MCF 10A (cell line): ENCODE measurements at places on chromosomes 3 and 15. TPM values are rescaled to one million over a fixed set of nuclear protein-coding genes. Genes with fewer than 3 reads are reported as not detected.
A peak's percentile ranks its signal among the peaks of the same experiment; 100 is the strongest.

The EPHB1 gene
- not detected in 2 replicates for total RNA-seq

The DNAJC17 gene
- total RNA-seq, result 55.1 and 58.1 TPM in 2 replicates

- H3K27ac ChIP-seq, result no peak overlapping the region
- DNase-seq, result no peak
- no peak overlapping the region for H3K4me3 ChIP-seq
- H3K4me1 ChIP-seq, result no peaks in the 10 kb centered on the region
These were observed 51.2 kb downstream of the SETD5 start for GRCh38 chr3:9448643-9449042.

- H3K4me1 ChIP-seq, result no peaks in the 10 kb centered on the region
- no peak overlapping the region for H3K4me3 ChIP-seq
- no peak overlapping the region for H3K27ac ChIP-seq
- H3K27me3 ChIP-seq, result no peaks in the 10 kb centered on the region
- no peak for DNase-seq
- H3K36me3 ChIP-seq, result no peaks in the 10 kb centered on the region
These were observed 114.9 kb downstream of the GMNC start for GRCh38 chr3:190747571-190747970.

DNA sequence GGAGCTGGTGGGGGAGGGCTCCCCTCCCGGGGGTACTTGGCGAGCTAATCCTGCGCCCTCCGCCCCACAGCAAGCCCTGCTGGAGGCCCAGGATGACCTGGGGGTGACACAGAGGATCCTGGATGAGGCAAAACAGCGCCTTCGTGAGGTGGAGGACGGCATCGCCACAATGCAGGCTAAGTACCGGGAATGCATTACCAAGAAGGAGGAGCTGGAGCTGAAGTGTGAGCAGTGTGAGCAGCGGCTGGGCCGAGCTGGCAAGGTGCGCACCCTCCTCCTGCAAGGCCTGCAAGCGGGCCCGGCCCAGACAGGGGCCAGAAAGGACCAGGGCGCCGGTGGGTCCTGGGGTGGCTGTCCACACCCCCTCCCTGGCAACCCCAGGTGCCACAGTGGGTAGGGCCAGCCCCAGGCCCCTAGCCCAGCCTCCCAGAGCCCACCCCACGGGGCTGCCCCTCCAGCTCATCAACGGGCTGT lies 56.5 kb downstream of the SEMA3G start:
- no peak for DNase-seq
- H3K27ac ChIP-seq, result no peak overlapping the region
- no peaks in the 10 kb centered on the region for H3K27me3 ChIP-seq
- peaks cover 6% of the 10 kb centered on the region for H3K36me3 ChIP-seq
- no peaks in the 10 kb centered on the region for H3K4me1 ChIP-seq

DNA sequence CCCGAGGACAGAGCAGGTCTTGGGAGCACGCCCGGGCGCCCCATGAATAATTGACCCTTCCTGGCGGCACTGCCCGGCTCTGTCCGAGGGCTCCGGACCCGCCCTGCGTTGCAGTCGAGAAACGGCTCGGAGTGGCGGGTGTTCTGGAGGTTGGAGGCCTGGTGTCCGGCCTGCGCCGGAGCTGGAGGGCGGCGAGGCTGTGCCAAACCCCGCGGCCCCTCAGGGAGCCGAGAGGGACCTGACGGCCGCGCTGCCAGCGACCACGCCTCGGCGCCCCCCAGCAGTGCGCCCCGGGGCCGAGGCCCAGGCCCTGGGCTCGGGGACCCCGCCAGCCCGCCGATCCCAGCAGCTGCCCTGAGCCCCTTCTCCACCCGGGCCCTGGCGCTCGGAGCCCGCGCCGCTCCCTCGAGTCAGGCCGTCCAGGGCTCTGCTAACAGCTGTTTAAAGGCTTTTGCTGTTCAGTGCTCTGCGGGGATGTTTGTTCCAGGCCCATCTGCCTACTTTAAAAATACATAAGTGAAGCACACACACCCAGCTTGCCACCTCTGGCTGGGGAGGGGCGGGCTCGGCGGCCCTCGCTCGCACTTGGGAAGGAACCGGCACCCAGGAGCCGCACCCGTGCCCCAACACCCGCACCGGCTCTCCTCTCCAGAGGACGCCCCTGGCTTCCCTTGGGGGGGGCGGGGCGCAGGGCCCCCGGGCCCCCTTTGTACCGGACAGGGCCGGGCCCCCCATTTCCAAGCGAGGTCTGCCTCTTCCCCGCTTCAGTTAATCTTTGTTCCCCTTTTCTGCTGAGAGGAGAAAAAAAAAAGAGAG lies 730 bp upstream of the ZNF710 start:
- H3K27ac ChIP-seq, result peak overlapping the region; percentile 93

- no peak for DNase-seq
- no peak overlapping the region for H3K4me3 ChIP-seq
- no peak overlapping the region for H3K27ac ChIP-seq
These were observed 3.0 kb upstream of the SLC28A1 start for GRCh38 chr15:84881520-84881830.

- H3K36me3 ChIP-seq, result peaks cover 67% of the 10 kb centered on the region
- H3K27ac ChIP-seq, result no peak overlapping the region
- no peaks in the 10 kb centered on the region for H3K27me3 ChIP-seq
- no peak for DNase-seq
These were observed 76.5 kb downstream of the AQR start for GRCh38 chr15:34892963-34893591.

DNA sequence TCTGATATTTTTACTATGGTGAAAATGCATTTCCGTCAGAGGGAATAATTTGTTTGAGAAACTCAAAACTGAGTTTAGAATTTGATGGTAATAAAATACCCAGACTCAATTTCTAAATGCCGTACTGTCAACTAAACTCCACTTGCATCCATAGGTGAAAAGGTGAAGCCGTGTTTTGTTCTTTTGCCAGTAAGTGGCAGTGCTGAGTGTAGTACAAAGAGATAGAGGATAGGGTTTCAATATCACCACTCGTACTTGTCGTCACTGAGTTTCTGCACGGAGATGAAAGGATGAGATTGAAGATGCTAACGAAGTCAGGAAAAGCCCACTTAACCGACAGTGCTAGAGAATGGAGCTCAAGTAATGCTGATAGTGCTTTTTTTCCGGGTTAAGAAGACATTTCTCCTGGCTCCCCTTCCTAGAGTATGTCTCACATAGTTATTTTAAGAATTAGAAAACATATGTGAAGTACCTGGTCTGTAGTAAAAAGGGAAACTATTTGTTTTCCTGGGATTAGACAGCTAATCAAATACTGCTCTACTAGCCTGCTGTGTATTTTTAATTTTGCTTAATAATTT lies 345.1 kb downstream of the IL5RA start:
- H3K4me1 ChIP-seq, result no peaks in the 10 kb centered on the region
- peaks cover 71% of the 10 kb centered on the region for H3K27me3 ChIP-seq
- peak; percentile 43 for DNase-seq
- no peaks in the 10 kb centered on the region for H3K36me3 ChIP-seq
- H3K27ac ChIP-seq, result no peak overlapping the region

GRCh38 chr3:168091941-168092340 lies 3.8 kb downstream of the GOLIM4 start:
- peaks cover 12% of the 10 kb centered on the region for H3K36me3 ChIP-seq
- H3K27me3 ChIP-seq, result no peaks in the 10 kb centered on the region
- H3K27ac ChIP-seq, result no peak overlapping the region

GRCh38 chr3:100482176-100482575 lies 10.2 kb upstream of the TMEM45A start:
- DNase-seq, result no peak
- peaks cover 28% of the 10 kb centered on the region for H3K27me3 ChIP-seq
- no peaks in the 10 kb centered on the region for H3K36me3 ChIP-seq
- H3K27ac ChIP-seq, result no peak overlapping the region
- no peak overlapping the region for H3K4me3 ChIP-seq
- no peaks in the 10 kb centered on the region for H3K4me1 ChIP-seq

- H3K4me1 ChIP-seq, result peaks cover 32% of the 10 kb centered on the region
- peak overlapping the region; percentile 75 for H3K27ac ChIP-seq
- H3K4me3 ChIP-seq, result no peak overlapping the region
- peak; percentile 45 for DNase-seq
- peaks cover 21% of the 10 kb centered on the region for H3K36me3 ChIP-seq
These were observed 3.7 kb downstream of the IFT80 start for GRCh38 chr3:160395297-160395696.
